CD4-positive, alpha-beta T cell (primary cell): ENCODE measurements at places on chromosomes 5 and 9. TPM values are rescaled to one million over a fixed set of nuclear protein-coding genes. Genes with fewer than 3 reads are reported as not detected.

The HTR1A gene
- total RNA-seq: not detected

The IL33 gene
- total RNA-seq: not detected

The SEC24A gene
- total RNA-seq: 11.7 TPM

The ADAMTS13 gene
- 2.2 TPM for total RNA-seq

The GIN1 gene
- total RNA-seq: 2.9 TPM

The DOK3 gene
- total RNA-seq: 1.3 TPM

The SHROOM1 gene
- 0.59 TPM for total RNA-seq

The MOB3B gene
- total RNA-seq: 0.25 TPM

The RANBP17 gene
- total RNA-seq: not detected

The PPP1R26 gene
- 0.47 TPM for total RNA-seq

The RORB gene
- total RNA-seq: not detected

The PLK2 gene
- 59.7 TPM for total RNA-seq

The ISL1 gene
- not detected for total RNA-seq

The TMEM252 gene
- not detected for total RNA-seq

The EXD3 gene
- 14.9 TPM for total RNA-seq

The SYNPO gene
- total RNA-seq: 0.14 TPM

The MIGA2 gene
- total RNA-seq: 56.9 TPM

The ANGPTL2 gene
- total RNA-seq: not detected

The CERCAM gene
- 0.30 TPM for total RNA-seq

The GARIN3 gene
- total RNA-seq: not detected

The SREK1IP1 gene
- 21.4 TPM for total RNA-seq

The PAX5 gene
- total RNA-seq: 0.03 TPM

The TMOD1 gene
- 0.47 TPM for total RNA-seq

The PCDH1 gene
- total RNA-seq: not detected

The OCLN gene
- 6.8 TPM for total RNA-seq

The TRIM36 gene
- 0.14 TPM for total RNA-seq

The CDC25C gene
- not detected for total RNA-seq

The PHYHD1 gene
- total RNA-seq: 2.6 TPM

The SH3GL2 gene
- total RNA-seq: not detected

The INSYN2B gene
- total RNA-seq: not detected
